Activated T-cell treated with anti-CD3 and anti-CD28 coated beads, Interleukin-2, amount 50 U/mL, for 72 hours (primary cell): ENCODE measurements at places on chromosomes 3 and 15.

DNA sequence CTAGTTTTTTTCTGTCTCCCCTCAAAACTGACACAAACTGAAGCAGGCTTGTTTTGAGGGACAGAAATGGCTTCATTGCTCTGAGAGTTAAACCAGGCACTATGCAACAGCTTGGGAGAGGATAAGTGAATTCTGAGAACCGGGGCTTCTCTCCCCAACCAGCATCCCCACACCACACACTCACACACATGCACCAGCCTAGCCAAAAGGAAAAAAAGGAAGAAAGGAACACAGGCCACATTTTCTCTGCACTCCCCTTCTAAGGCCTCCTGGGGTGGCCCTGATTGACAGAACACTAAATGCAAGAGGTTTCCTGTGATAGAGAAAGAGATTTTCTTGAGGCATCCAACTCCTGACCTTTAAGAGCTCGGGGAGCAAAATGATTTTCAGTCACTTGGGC lies 177.5 kb downstream of the TLE3 start:
- no peak for DNase-seq

DNA sequence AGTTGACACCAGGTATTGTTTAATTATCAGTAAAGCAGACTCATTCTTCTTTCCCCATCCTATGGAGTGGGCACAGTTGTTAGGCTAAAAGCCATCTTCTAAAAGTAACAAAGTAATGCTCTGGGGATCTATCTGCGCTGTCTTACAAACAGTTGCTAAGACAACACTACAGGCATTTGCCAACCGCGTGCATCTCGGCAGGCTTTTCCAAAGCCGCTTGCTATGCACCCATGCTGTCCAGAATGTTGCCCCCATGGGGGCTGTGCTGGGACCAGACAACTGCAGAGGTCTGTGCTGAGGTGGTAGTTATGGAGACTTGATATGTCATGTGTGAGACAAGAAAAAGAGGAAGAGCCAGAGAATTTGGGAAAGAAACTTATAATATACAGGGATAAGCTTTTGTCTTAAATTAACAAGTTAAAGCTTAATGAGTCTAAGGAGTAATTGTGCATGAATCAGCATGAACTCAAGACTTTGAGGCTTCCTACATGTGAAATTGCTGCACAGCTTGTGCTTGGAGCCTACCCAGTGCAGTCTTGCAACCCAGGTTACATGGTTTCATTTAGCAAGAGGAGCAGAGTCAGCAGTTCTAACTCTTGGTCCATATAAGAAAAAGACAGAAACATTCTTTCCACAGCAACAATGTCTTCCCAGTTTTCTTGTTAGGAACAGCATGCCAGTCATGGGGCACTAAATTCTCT lies 38.9 kb upstream of the DCLK3 start:
- DNase-seq, result no peak

GRCh38 chr3:155664925-155665695 lies 79.8 kb downstream of the PLCH1 start:
- DNase-seq, result no peak

GRCh38 chr15:65095011-65095746 lies 18.6 kb downstream of the KBTBD13 start:
- DNase-seq, result no peak

GRCh38 chr3:141413801-141414689 lies 45.7 kb downstream of the ZBTB38 start:
- peak; percentile 61 for DNase-seq

DNA sequence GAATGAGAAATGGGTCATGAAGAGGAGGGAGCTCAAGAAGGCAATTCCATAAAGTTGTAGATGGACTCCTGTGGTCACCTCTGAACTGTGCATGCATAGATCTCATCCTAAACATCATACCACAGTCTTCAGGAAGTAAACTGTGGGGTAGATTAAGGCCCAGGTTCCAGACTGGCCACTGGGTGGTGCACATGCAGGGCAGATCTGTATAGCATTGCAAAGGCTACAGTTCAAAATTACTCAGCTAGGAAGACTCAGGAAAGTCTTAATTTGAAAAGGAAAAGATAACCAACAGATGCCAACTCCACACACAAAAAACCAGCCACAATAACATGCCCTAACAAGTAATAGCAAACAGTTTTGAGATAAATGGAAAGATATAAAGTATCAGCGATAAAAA lies 20.3 kb downstream of the KY start:
- DNase-seq, result no peak

GRCh38 chr3:153348457-153349107 lies 186.6 kb downstream of the RAP2B start:
- no peak for DNase-seq

GRCh38 chr3:15310491-15311370 lies 21.7 kb downstream of the SH3BP5 start:
- DNase-seq, result peak; percentile 84

DNA sequence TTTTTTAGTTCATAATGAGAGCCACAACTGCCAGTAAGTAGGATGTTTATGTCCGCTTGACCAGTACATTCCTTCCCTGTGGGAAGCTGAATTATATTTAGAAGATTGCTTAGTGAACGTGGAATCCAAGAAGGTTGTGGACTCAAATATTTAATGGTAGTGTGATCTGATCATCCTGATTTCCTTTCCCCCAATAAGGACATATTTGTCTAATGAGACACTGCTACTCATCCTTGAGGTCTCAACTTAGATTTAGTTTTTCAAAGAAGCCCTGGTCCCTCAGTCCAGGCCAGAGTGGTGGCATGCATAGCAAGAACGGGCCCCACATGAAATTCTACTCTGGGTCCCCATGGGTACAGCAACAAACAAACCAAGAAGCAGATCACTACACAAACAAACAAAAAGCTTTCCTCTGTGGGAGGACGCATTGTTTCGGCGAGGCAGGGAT lies 60.8 kb downstream of the USP13 start:
- no peak for DNase-seq

DNA sequence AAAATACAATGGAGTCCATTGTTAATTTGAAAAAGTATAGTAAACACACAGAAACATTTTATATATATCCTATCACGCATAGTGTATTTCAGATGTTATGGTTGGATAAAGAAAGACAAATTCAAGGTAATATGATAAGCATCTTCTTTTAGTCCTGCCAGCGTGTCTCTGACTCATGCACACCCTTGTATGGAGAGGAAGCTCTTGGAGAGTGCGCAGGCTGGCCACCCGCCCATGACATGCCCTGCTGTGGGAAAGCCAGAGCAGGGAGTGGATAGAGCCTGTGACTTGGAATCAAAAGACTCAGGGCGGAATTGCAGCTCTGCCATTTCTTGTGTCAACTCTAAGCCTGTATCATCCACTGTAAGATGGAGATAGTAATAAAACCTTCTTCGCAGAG lies 23.0 kb upstream of the COPG1 start:
- DNase-seq, result no peak

- DNase-seq, result no peak
Observed at GRCh38 chr15:53851110-53851848, 91.8 kb upstream of the WDR72 start.

- DNase-seq, result peak; percentile 58
Observed at GRCh38 chr15:73927003-73927475, 777 bp downstream of the LOXL1 start.

DNA sequence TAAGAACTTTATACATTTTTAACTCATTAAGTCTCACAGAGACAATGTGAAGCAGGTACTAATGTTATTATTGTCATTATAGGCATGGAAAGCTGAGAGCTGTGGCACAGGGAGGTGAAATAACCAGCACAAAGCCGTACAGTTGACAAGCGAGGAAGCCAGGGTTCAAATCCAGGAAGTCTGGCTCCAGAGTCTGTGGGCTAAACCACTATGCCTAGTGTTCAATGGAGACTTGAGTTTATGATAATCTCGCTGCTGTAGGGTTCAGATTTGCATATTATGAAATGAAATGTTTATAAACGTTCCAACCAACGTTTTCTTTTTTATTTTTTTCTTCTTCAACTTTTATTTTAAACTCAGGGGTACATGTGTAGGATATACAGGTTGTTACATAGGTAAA lies 60.0 kb downstream of the CHST2 start:
- no peak for DNase-seq

GRCh38 chr3:127254730-127255129 lies 33.1 kb downstream of the PRR20G start:
- no peak for DNase-seq

DNA sequence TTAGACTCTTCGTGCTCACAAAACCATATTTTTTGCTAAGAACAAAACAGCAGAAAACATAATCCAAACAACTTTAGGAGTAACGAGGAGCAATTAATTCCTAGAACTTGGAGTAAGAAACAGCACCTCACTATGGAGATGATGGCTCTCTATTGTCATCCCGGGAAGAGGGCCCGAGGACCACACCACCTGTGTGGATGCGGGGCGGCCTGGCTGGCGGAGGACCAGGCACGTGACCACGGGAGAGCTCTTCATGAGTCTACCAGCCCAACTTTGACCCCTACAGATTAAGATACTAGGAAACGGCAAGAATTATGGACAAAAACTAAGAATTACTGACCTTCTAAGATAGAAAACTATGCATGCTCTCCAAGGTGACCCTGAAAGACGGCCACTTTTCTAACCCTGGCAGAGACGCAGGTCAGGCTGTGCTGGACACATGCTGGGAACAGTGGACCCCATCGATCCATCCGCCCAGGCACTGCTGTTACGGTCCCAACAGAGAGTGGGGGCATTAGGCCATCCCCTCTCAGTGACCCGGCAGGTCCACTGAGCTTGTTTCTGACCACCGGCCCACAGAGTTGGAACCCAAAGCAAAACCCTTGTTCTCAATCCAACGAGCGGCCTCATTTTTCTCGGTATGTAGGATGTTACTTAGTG lies 13.1 kb upstream of the OCA2 start:
- no peak for DNase-seq

DNA sequence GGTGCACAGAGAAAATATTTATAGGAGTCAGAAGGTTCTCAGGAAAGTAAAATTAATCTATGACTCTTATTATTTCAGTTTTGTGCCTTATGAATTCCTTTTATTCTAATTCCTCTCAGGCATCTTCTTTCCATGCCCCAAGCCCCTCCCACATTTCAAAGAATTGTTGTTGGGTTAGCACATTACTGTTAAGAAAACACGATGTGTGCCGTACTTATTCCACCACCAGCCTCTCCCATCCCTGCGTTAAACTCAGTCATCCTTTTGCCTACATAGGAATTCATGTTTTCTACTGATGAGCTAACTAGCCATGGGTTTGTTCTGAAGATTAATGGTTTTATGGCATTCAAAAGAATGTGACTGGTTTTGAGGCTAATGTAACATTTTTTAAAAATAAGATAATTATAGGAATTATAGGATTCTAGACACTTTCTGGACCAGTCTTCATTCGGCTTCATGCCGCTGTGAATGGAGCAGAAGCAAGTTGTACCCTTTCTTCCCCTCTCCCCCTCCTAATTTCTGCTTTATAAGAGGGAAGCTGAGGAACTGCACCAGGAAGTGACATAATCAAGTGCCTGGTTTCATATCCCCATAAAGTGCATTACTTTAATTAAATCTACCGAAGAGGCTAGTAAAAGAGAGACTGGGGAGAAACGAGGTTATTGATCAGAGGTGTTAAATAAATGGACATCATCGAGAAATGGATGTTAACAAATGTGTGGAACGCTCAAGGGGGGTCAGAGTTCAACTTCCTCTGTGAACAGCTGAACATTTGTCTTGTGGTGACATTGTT lies 12.3 kb upstream of the MB21D2 start:
- no peak for DNase-seq

DNA sequence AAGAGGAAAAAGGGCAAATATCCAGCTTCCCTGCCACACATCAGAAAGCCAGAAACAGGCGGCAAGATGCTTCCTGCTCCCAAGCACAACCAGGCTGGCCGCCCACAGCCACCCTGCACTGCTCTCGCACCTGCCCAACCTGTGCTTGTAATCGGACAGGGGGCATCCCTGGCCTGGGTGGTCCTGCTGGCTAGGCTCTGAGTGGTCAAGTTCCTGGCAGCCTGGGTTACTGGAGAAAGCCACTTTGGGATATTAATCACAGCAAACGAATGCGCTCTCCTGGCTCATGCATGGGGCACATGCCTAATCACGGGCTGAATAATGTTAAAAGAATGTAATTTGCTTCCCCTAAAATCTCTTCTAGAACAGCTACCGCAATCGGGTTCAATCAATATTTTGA lies 442.4 kb downstream of the MCTP2 start:
- no peak for DNase-seq

GRCh38 chr3:151890721-151891141 lies 17.3 kb downstream of the SUCNR1 start:
- no peak for DNase-seq

DNA sequence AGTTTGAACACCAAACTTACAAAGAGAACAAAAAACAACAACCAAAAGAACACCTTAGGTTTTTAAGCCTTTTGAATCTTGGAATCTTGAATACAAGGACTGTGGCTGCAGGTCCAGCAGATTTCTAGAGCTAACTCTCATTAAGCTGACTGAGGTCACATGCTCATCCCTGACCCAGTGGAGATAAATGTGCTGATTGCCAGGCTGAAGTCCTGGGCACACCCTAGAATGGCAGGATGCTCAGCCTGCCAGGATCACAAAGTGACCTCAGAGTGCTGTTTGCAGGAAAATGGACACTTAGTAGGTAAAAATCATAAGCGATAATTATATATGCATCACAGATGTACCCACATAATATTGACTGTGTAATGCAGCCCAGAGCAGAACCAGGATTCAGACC lies 245.3 kb upstream of the NR2E3 start:
- no peak for DNase-seq

GRCh38 chr3:34140616-34141015 lies 342.2 kb downstream of the PDCD6IP start:
- DNase-seq, result no peak

GRCh38 chr3:58688574-58688973 lies 22.0 kb upstream of the FAM3D start:
- no peak for DNase-seq

GRCh38 chr3:197456261-197457091 lies 99.3 kb downstream of the BDH1 start:
- DNase-seq, result peak; percentile 73

GRCh38 chr3:129197321-129197720 lies 13.6 kb upstream of the CNBP start:
- no peak for DNase-seq

GRCh38 chr3:190070622-190071347 lies 49.9 kb downstream of the P3H2 start:
- no peak for DNase-seq

- no peak for DNase-seq
Observed at GRCh38 chr3:187913617-187914033, 168.4 kb upstream of the BCL6 start.

- no peak for DNase-seq
Observed at GRCh38 chr15:68815598-68815997, 5.1 kb downstream of the ANP32A start.

GRCh38 chr3:190864002-190864401 lies 1.5 kb upstream of the GMNC start:
- DNase-seq, result no peak

DNA sequence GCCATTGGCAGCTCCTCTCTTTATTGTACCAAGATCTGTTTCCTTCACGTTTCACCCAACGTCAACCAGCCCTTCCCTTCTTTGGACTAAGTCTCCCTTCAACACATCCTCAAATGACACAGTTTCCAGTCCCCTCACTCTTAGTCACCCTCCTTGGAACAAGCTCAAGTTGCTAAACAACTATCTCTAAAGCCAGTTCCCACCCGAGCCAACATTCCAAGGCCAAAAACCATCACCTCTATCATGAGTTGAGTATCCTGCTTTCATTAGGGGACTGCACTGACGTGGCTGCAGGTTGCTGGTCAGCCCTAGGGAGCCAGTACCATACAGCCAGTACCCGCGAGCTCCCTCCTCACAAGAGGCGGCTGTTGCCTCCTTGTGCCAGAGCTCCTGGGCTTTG lies 73.8 kb downstream of the LIPC start:
- DNase-seq, result no peak
